ENCODE measurements at places on chromosomes 1 and 21.

DNA sequence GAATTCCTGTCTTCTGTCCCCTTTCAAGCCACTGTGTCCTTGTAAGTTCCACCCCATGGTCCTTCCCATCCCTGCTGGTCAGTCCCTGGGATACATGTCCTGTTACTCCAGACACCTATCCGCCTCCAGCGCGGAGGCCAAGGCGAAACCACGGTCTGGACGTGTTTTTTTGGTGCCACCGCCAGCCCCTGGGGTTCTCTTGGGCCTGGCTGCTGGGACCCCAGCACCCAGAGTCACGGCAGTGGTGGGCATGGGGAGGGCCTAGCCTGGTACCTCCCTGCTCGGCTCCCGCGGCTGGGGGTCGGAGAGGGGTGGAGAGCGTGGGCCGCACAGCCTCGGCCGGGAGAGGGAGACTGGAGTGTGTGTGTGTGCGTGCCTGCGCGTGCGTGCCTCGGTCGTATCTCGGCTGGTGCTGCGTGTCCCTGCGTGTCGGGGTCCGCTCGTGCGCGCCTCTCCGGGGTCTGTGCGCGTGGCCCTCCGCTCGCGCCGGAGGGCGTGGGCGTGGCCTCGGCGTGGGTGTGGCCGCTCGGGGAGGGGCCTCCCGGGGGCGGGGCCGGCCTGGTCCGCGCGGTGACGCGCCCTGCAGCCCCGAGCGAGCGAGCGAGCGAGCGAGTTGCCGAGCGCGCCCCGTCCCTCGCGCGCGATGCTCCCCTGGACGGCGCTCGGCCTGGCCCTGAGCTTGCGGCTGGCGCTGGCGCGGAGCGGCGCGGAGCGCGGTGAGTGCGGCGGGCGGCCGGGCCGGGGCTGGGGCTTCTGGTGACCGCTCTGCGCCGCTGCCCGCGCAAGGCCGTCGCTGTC is at the start of gene VWA1:
Gene VWA1 (plus strand): TSS at position 585 of the 798 bp plus-strand sequence. CDS start 59 bp downstream, at position 644.
- H3K27me3 ChIP-seq = no peaks in the 10 kb centered on the region
- no peak within 1 kb of the TSS for H3K27ac ChIP-seq
- peak within 1 kb of the TSS; percentile 57 for H3K4me3 ChIP-seq
- DNase-seq = peak; percentile 58

- no peak for DNase-seq
- peaks cover 47% of the 10 kb centered on the region for H3K27me3 ChIP-seq
- no peaks in the 10 kb centered on the region for H3K4me1 ChIP-seq
- no peak overlapping the region for H3K27ac ChIP-seq
Measured at GRCh38 chr21:43278359-43278758, 109.6 kb downstream of the CRYAA start.

- H3K4me3 ChIP-seq = no peak within 1 kb of the TSS
- no peak within 1 kb of the TSS for H3K27ac ChIP-seq
- no peaks in the 10 kb centered on the region for H3K4me1 ChIP-seq
- peaks cover 30% of the 10 kb centered on the region for H3K27me3 ChIP-seq
- DNase-seq = peak; percentile 15
- H3K36me3 ChIP-seq = no peaks in the 10 kb centered on the region
Measured at GRCh38 chr1:3453891-3454810, at the start of gene ARHGEF16. Gene ARHGEF16 (plus strand): TSS chr1:3454665. CDS start chr1:3463085, 8,420 bp downstream.

GRCh38 chr1:99858286-99858685 is 8.1 kb downstream of the AGL start:
- DNase-seq = no peak
- no peak overlapping the region for H3K27ac ChIP-seq
- peaks cover 5% of the 10 kb centered on the region for H3K36me3 ChIP-seq
- peaks cover 5% of the 10 kb centered on the region for H3K4me1 ChIP-seq
- no peaks in the 10 kb centered on the region for H3K27me3 ChIP-seq

- H3K27me3 ChIP-seq = peaks cover 45% of the 10 kb centered on the region
- no peak overlapping the region for H3K4me3 ChIP-seq
- DNase-seq = peak; percentile 7
- no peaks in the 10 kb centered on the region for H3K36me3 ChIP-seq
- no peak overlapping the region for H3K27ac ChIP-seq
Measured at GRCh38 chr1:214215583-214215982, 65.4 kb upstream of the SMYD2 start.

DNA sequence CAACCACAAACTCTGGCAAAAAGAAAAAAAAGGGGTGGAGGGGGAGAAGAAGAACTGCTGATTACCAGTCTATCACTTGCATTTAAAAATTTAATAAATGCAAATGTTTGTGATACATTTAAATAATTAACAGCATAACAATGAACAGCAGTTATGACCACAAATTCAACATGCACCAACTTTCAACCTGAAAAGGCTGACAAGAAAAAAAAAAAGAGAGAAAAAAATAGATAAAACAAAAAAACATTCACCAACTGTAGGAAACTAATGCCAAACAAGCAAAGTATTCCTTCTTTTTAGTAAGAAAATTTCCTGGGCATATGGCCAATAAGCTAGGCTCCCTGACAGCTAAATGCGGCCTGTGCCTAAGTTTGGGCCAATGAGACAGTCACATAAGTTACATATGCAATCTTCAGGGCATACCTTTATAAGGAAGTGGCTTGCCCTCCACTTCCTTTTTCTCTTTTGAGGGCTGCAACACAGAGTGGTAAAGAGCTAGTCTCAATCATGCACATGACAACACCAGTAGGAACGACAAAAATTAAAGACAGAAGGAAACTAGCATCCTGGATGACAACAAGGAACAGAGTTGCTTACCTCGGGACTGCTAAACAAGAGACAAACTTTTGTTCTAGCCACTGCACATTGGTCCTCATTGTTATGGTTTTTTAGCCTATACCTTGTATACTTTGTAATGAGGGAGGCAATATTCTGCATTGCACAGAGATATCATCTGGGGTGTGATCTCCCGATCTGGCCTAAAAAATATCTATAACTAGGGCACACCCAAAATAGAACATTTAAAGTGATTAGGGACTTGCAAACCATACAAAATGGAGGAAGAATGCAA is 24.2 kb upstream of the PHTF1 start:
- H3K36me3 ChIP-seq = no peaks in the 10 kb centered on the region
- DNase-seq = peak; percentile 36
- no peaks in the 10 kb centered on the region for H3K27me3 ChIP-seq
- peaks cover 14% of the 10 kb centered on the region for H3K4me1 ChIP-seq

GRCh38 chr1:9031484-9032259 is 5.4 kb upstream of the SLC2A7 start:
- no peak for DNase-seq
- no peaks in the 10 kb centered on the region for H3K36me3 ChIP-seq
- H3K4me1 ChIP-seq = peaks cover 9% of the 10 kb centered on the region
- H3K27me3 ChIP-seq = peaks cover 8% of the 10 kb centered on the region
- H3K27ac ChIP-seq = no peak overlapping the region

- H3K4me3 ChIP-seq = no peak overlapping the region
- peak overlapping the region; percentile 80 for H3K27ac ChIP-seq
- DNase-seq = peak; percentile 97
Measured at GRCh38 chr1:157105988-157106812, 6.6 kb upstream of the ETV3L start.

DNA sequence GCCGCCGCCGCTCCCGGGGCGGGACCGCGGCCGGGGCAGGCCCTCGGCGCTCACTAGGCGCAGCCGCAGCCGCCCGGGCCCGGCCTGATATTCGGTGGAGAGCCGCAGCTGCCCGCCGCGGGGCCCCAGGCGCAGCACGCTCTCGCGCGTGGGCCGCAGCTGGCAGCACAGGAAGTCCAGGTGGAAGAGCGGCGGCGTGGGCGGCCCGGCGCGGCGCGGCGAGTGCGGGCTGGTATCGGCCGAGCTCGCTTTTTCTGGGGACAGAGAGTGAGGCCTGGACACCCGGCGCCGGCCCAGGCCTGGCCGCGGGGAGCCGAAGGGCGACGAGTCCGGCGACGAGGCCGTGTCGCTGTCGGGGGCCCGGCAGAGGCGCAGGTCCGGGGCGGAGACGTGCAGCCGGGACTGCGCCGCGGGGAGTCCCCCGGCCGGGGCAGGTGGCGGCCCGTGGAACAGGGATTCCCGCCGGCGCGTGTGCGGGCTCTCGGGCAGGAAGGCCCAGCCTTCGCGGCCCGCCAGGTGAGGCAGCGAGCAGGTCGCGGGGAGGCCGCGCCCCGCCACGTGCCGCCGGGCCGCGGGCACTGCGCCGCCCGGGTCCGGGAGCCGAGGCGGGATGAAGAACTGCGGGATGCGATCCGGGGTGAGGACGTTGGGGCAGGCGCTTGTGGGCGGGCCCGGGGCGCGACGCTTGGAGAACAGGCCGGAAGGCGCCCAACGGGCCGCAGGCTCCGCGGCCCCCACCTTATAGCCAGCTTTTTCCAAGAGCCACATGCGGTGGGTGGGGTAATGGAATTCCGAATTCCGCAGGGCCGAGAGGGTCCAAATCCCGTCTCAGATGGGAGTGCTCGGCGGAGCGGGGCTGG is 1.2 kb downstream of the C2CD4D start:
- peaks cover 61% of the 10 kb centered on the region for H3K27me3 ChIP-seq
- H3K36me3 ChIP-seq = no peaks in the 10 kb centered on the region
- H3K4me1 ChIP-seq = no peaks in the 10 kb centered on the region
- peak; percentile 10 for DNase-seq
- no peak overlapping the region for H3K27ac ChIP-seq

DNA sequence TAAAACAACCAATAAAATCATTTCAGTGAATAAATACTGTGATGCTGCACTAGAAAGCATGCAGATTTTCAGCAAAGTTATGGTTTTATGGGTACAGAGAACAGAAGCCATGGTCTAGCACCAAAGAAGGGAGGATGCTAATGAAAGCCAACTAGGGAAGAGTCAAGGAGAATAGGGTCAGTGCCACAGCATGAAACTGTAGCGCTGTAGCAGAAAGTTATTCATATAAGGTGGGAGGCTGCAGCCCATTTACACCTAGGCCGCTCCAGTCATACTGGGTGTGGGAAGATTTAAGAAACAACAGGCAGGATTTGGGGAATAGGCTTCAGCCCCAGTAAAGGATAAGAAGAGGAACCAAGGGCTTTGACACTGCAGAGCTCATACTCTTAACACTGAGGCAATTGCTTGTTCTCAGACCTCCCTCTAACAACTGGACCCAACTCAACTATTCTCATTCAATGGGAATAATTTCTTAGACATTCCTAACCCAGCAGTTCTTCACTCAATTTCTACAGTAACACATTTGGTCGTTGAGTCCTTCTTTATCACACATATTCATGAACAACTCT is 4.4 kb downstream of the IFI16 start:
- peaks cover 7% of the 10 kb centered on the region for H3K4me1 ChIP-seq
- no peaks in the 10 kb centered on the region for H3K27me3 ChIP-seq
- DNase-seq = no peak
- H3K36me3 ChIP-seq = peaks cover 25% of the 10 kb centered on the region
- no peak overlapping the region for H3K27ac ChIP-seq

- H3K36me3 ChIP-seq = no peaks in the 10 kb centered on the region
- 0 out of 2 replicates have a peak overlapping the region, but pooled peaks have one; percentile 99 for H3K4me3 ChIP-seq
- no peaks in the 10 kb centered on the region for H3K27me3 ChIP-seq
- H3K27ac ChIP-seq = no peak overlapping the region
- no peak for DNase-seq
Measured at GRCh38 chr21:15061747-15062605, 2.8 kb downstream of the NRIP1 start.

DNA sequence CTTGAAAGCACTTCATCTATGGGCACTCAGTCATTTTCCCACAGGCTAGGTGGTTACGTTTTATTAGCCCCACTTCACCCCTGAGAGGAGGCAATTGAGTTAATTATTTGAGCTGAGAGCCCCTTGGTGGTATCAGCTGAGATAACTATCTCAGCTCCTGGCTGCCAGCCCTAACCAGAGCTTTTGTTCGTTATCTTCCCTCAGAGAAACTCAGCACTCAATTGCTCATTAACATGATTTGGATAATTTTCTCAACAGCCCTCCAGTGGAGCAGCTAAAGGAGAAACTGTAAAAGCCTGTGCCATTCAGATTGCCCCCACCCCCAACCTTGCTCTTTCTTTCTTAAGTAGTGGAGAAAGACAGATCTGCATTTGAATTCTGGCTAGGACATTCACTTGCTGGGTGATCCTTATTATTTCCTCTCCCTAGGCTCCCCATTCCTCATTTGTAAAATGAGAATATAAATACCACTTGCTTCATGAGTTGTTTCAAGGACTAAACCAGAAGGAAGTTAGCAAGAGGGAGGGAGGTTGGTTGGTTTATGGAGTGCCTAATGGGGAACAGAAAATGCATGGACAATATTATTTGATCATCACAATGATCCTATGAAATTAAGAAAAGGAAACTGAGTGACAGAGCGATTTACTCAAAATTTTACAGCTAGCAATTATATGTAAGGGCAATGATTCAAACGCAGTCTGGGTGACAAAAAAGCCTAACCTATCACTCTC is 218.7 kb upstream of the FGGY start:
- H3K27ac ChIP-seq = no peak overlapping the region
- H3K4me3 ChIP-seq = no peak overlapping the region
- peaks cover 4% of the 10 kb centered on the region for H3K4me1 ChIP-seq
- no peaks in the 10 kb centered on the region for H3K27me3 ChIP-seq

DNA sequence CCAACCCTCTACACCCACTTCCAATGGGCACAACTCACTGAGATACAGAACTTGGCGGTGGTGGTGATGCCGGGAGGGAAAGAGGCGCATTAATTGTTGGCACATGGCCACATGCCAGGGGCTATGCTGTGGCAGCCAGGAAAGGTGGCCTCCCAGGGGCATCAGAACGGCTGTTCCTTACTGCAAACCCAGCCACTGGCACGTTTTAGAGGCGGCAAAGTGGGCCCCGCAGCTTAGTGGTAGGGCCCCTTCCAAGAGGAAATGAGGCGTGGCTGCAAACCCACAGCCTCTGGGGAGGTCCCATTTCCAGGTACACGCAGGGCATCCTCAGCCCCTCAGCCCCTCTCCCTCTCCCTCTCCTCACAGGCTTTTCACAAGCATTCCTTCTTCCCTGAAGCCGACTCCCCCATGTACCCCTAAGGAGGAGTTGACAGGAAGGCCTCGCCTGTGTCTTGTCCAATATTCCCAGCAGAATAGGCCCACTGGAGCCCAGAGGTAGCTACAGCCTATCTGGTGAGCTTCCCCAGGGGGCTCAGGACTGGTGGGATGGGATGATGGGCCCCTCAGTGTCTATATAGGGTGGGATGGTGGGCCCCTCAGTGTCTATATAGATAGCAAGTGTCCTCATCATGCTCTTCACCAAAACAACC is 166.2 kb downstream of the CLIC6 start:
- DNase-seq = no peak
- H3K4me1 ChIP-seq = peaks cover 28% of the 10 kb centered on the region
- H3K27ac ChIP-seq = peak overlapping the region; percentile 52

- H3K36me3 ChIP-seq = no peaks in the 10 kb centered on the region
- no peaks in the 10 kb centered on the region for H3K4me1 ChIP-seq
- H3K4me3 ChIP-seq = no peak overlapping the region
- no peak overlapping the region for H3K27ac ChIP-seq
- no peak for DNase-seq
- peaks cover 4% of the 10 kb centered on the region for H3K27me3 ChIP-seq
Measured at GRCh38 chr1:118948351-118948750, 39.8 kb downstream of the TBX15 start.

GRCh38 chr1:53104289-53104913 is 38.0 kb downstream of the SLC1A7 start:
- H3K27me3 ChIP-seq = no peaks in the 10 kb centered on the region
- no peak overlapping the region for H3K4me3 ChIP-seq
- DNase-seq = no peak

- H3K36me3 ChIP-seq = no peaks in the 10 kb centered on the region
- H3K4me1 ChIP-seq = peaks cover 6% of the 10 kb centered on the region
- no peak overlapping the region for H3K4me3 ChIP-seq
- no peak for DNase-seq
- H3K27ac ChIP-seq = no peak overlapping the region
Measured at GRCh38 chr1:93707956-93708355, 26.3 kb upstream of the BCAR3 start.
